ENCODE measurements at places on chromosomes 12 and 14. TPM values are rescaled to one million over a fixed set of nuclear protein-coding genes. Genes with fewer than 3 reads are reported as not detected.

The CD69 gene
- total RNA-seq = 5.0 TPM

The AICDA gene
- not detected for total RNA-seq

The STAB2 gene
- total RNA-seq = 2.0 TPM

The BBOF1 gene
- 21.5 TPM for total RNA-seq

The ASB2 gene
- 0.67 TPM for total RNA-seq

GRCh38 chr12:119354172-119354571, 19.6 kb downstream of the CCDC60 start:
- DNase-seq = no peak

DNA sequence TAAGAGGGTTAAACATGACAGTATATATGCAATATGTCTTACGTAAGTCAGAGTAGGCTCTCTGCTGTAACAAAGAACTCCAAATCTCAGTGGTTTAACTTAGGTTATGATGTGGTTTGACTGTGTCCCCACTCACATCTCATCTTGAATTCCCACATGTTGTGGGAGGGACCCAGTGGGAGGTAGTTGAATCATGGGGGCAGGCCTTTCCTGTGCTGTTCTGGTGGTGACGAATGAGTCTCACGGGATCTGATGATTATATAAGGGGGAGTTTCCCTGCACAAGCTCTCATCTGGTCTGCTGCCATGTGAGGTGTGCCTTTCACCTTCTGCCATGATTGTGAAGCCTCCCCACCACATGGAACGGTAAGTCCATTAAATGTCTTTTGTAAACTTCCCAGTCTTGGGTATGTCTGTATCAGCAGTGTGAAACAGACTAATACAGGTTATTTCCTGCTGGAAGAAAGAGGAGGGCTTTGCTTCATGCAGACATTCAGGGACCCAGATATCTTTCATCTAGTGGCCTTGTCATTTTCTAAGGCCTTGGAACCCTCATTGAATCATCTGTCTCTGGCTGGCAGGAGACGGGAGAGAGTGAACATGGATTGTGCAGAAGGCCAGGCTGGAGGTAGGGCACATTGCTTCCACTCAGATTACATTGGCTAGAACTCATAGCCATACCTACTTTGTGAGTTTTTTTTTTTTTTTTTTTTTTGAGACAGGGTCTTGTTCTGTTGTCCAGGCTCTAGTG, 96.1 kb downstream of the CRADD start:
- DNase-seq = no peak

DNA sequence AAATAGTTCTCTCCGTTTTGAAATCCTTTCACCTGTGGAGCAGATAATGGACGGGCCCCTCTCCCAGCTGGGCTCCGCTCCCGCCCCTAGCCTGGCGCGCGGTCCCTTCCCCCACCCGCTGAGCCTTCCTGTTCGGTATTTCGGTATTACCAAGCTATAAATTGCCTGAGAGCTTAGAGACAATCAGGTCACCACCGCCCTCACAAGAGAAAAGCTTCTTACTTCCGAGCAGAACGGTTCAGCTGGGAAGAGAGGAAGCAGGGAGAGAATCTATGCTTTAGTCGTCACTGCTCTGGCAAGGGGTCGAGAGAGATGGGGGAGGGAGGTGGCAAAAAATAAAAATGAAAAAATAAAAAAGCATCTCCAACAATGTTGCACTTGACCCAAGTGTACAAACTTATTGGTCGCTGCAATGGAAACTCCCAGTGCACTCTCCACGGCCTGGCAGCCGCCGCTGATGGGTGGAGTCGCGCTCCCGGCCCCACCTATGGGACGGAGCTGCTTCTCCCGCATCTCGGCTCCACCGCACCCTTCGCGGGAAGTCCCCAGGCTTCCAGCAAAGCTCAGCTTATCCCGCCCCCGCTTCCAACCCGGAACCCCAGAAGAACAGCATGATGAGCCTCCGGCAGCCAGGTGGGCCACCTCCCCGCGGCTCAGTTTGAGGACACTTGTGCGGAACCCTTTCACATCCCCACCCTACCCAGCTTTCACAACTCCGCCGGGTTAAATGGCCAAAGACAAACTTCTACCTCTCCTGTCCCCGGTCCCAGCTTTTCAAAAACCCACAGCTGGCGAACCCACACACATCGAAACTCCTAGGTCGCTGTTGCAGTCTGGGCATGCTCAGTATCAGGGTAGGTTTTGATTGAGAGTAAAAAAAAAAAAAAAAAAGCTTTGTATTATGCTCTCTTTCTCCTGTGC, 832 bp upstream of the SYT1 start:
- peak; percentile 24 for DNase-seq

DNA sequence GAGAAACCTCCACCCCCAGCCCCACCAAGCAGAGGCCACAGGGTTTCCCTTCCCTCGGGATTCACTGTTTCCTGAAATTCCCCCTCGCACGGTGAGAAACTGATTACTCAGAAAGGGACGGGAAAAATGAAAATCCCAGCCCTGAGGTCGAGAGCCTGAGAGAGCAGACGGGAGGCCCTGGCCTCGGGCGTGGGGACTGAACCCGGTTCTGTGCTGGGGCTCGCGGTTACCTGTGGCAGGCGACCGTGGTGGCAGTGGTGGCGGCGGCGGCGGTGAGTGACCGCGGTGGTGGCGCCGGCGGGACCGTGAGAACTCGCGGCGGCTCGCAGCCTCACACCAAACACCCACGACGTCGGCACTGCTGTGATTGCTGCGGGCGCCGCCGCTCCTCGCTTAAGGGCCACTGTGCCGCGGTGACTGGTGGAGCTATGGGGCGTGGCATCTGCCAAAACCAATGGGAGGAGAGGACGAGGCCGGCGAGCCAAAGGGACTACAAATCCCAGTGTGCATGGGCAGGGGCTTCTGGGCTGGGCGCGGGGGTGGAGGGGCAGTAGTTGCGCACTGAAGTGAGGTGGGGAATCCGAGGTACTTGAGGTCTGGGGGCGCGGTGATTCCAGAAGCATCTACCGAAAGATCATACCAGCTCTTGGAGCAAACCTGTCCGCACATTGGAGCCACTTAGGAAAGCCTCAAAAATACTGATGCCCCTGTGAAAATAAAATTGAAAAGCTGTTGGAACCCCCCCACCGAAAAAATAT, at the start of gene LGMN:
Gene LGMN, minus strand, starts transcription at position 369 of the 758 bp plus-strand sequence. CDS start 15,841 bp downstream, outside the sequence.
- DNase-seq = peak; percentile 98

GRCh38 chr14:55450539-55450938, 10.1 kb upstream of the TBPL2 start:
- DNase-seq = no peak

- DNase-seq = no peak
Measured at GRCh38 chr14:82490397-82490796, 956.7 kb upstream of the SEL1L start.

- DNase-seq = no peak
Measured at GRCh38 chr12:7093892-7094291, 1.6 kb upstream of the C1R start.

DNA sequence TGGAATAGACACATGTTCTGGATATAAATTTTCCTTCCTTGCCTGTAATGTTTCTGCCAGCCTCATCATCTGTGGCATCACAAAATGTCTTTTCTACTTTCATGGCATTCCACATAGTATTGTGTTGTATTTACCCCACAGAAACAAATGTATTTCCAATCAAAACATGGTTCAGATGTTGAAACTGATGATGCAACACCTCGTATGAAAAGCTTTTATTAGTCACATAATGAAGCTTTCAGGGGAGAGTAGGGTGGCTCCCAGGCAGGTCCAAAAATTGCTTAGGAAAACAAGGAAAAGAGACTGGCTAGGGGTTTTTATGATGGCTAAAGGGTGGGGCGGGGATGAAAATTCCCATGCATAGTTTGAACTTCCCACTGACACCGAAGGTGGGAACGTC, 29.1 kb upstream of the ZNF641 start:
- DNase-seq = no peak

- no peak for DNase-seq
Measured at GRCh38 chr14:73943083-73943482, 6.8 kb downstream of the FAM161B start.
